ENCODE measurements at places on chromosomes 1 and 21.
A peak's percentile ranks its signal among the peaks of the same experiment; 100 is the strongest.

DNA sequence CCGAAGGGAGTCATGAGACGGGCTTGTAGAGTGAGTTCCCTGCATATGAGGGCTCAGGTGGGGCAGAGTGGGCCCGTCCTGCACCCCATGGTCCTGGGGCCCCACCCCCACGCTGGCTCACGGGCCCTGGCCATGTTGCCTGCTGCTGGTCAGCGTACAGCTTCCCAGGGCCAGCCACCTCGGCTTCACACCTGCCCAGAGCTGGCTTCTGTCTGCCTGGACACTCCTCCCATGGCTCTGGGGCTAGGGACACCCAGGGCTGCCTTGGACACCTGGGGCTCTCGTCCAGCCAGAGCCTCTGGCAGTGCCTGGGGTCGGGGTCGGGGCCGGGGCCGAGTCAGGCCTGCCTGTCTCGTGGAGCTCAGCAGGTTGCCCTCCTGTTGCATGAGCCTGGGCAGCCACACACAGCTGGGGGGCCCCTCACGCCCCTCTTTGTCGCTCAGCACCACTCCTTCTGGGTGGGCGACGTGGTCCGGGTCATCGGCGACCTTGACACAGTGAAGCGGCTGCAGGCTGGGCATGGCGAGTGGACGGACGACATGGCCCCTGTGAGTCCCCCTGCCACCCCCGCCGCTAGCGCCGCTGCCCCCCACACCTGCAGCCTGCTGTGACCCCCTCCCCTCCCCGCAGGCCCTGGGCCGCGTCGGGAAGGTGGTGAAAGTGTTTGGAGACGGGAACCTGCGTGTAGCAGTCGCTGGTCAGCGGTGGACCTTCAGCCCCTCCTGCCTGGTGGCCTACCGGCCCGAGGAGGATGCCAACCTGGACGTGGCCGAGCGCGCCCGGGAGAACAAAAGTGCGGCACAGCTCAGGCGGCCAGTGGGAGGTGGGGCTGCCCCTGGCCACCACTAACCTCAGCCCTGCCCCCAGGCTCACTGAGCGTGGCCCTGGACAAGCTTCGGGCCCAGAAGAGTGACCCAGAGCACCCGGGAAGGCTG lies 5.5 kb upstream of the MMP23B start:
- no peak for DNase-seq

GRCh38 chr1:15304708-15305467 lies 57.9 kb downstream of the FHAD1 start:
- DNase-seq = peak; percentile 51

GRCh38 chr1:116323491-116323890 lies 49.6 kb upstream of the ATP1A1 start:
- no peak for DNase-seq

- DNase-seq = no peak
Observed at GRCh38 chr1:94658221-94658620, 116.7 kb upstream of the F3 start.

DNA sequence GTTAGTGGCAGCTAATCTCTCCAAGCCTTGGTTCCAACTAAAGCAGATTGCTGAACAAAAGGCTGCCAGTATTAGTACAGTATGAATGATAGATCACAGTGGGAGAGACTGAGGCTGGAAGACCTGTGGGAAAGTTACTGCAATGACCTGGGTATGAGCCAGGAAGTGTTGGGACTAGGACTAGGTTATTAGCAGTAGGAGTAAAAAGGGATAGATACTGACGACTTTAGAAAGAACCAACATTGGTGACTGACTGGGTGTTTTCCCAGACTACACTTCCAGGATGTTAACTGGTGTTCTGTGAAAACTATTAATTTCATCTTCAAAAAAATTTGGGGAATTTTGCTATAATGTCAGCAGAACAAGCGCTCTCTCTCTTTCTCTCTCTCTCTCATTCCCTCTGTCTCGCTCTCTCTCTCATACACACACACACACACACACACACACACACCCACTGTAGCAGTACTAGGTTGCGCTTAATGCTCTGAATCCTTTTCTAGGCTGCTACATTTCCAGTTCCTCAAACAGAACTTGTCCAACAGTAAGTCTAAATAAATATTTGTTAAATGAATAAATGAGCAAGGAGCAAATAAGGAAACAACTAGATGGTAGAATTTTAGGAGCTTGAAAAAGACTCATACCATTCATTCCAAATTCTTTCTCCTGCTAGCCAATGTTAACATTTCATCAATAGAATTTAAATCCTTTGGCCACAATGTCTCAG lies 47.6 kb upstream of the RGS8 start:
- DNase-seq = no peak

GRCh38 chr1:115337633-115338456 lies at the start of gene NGF:
Gene NGF, minus strand, starts transcription at chr1:115338249. Its CDS starts 51,454 bp downstream, at chr1:115286795.
- DNase-seq = no peak

GRCh38 chr21:37193006-37193405 lies 74.1 kb downstream of the VPS26C start:
- no peak for DNase-seq

DNA sequence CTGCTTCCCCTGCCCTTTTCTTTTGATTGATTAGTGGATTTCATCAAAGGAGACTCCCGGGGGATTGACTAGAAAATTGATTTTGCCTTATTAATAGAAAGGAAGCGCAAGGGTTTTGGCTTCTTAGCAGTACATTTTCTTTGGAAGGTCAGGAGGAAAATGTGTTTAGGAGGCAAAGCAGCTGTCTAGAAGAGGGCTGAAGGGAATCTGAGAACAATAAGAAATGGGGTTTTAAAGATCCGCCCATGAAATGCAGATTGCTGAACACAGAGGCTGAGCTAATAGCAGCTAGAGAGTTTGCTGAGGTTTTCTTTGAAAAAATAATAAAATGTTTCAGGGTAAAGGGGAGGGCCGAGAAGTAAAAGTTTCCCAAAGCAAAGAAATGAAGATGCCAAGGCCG lies 4.9 kb downstream of the SERTAD4 start:
- DNase-seq = no peak

DNA sequence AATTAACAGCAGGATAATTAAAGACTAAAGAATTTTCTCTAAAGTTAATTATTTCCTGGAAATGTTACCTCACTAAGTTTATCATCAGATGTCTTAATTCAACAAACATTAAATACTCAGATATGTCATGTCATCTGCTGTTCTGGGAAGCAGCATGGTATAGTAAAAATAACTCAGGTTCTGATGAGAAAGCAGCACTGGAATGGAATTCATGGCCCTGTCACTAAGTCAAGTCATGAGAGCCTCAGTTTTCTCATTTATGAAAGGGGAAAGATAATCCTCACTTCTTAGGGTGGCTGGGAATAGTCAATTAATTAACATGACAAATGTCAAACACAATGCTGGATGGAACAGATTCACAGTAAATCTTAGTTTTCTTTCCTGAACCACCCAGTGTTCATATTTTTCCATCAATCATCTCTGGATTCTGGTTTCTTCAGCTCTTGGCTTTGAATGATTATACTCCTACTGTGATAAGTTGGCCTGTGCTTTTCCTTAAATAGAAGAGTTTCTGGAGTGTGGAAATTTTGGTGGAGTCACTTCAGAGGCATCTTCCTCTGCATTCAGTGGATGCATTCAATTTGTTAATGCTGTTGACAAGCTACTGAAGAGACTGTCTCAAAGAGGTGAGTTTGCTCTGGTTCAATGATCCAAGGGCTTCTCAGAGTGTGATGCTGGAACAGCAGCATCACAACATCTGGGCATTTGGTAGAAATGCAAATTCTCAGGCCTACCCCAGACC lies 319.4 kb downstream of the KCNH1 start:
- no peak for DNase-seq

- DNase-seq = no peak
Observed at GRCh38 chr1:239682046-239682445, 295.7 kb downstream of the CHRM3 start.

GRCh38 chr1:152374451-152374850 lies 14.6 kb upstream of the FLG2 start:
- no peak for DNase-seq

DNA sequence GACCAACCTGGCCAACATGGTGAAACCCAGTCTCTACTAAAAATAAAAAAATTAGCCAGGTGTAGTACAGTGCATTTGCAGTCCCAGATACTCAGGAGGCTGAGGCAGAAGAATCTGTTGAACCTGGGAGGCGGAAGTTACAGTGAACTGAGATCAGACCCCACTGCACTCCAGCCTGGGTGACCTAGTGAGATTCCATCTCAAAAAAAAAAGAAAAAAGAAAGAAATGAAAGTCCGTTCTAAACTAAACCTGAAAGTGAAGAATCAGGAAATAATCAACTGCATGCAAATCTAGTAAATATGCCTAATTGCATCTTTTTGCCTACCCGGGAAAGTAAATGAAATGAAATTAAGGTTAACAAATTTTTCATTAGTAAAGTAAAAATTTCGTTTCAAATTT lies 99.6 kb downstream of the ZZZ3 start:
- no peak for DNase-seq

DNA sequence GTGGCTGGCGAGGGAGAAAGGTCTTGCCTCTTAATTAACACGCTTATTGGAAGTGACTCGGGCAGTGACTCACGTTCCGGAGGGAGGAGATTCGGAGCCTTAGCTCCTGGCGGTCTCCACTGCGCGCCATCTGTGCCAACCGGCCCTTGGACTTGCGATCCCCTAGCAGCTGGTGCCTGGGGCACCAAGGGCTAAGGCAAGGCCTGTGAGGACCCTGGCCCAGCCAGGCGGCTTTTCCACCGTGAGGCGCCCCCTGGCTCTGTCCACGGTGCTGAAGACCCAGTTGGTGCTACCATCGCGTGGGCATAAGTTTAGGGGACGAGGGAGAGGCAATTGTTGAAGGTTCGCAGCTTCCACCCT lies 1.3 kb upstream of the SYT6 start:
- DNase-seq = no peak

DNA sequence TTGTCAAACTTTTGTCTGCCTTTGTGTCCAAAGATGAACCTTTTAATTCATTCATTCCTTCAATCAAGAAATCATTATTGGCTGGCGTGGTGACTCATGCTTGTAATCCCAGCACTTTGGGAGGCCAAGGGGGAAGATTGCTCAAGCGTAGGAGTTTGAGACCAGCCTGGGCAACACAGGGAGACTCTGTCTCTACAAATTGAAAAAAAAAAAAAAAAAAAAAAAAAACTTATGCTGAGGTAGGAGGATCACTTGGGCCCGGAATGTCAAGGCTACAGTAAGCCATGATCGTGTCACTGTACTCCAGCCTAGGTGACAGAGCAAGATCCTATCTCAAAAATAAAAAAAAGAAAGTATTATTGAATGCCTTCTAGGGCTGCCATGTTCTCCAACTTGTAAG lies 51.3 kb upstream of the CXADR start:
- no peak for DNase-seq

DNA sequence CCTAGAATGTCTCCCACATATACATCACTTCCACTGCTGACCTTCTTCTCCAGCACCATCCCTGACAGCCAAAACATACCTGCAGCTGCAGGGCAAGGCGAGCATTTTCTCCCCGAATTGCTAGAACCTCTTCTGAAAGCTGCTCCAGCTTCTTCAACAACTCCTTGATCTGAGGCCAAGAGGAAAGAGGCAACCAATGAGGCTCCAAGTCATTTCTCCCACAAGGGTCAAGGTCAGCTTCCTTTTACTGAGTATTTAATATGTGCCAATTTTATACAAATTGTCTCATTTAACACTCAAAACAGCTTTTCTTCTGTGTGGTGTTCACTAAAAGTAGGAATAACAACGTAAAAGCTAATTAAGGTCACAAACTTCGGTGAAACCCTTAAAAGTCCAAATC lies 9.4 kb upstream of the PIAS3 start:
- DNase-seq = no peak

GRCh38 chr1:190367200-190367599 lies 110.5 kb downstream of the BRINP3 start:
- no peak for DNase-seq

DNA sequence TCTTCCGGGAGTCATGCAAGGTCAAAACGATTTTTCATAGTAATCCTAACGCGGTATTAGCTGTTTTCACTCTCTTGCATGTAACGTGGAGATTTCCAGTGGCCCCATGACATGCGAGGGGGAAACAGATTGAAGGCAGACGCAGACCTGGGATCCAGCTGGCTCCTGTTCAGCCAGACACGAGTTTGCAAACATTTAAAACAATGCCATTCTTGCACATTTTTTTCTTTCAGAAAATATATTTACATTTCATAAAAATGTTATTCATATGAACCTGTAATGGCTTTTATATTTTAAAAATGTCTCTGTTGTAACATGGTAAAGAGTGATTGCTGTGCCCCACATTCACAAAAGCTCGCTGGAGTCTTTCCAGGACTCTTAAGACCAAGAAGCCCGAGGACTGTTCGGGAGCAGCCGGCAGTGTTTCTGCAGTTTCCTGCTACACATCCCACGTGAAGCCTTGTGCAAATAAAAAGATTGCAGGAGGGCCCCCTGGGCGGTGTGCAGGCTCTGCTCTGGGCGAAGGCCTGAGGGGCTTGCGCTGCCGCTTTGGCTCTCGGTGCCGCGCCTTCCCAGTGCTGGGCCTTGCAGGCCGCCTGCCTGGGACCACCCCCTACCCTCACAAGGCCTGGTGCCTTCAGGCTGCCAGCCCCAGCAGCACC lies 184.9 kb downstream of the DYRK1A start:
- DNase-seq = no peak

- DNase-seq = no peak
Observed at GRCh38 chr1:62823556-62823955, 39.6 kb downstream of the ATG4C start.

GRCh38 chr1:66489972-66490601 lies 43.9 kb upstream of the SGIP1 start:
- DNase-seq = no peak

DNA sequence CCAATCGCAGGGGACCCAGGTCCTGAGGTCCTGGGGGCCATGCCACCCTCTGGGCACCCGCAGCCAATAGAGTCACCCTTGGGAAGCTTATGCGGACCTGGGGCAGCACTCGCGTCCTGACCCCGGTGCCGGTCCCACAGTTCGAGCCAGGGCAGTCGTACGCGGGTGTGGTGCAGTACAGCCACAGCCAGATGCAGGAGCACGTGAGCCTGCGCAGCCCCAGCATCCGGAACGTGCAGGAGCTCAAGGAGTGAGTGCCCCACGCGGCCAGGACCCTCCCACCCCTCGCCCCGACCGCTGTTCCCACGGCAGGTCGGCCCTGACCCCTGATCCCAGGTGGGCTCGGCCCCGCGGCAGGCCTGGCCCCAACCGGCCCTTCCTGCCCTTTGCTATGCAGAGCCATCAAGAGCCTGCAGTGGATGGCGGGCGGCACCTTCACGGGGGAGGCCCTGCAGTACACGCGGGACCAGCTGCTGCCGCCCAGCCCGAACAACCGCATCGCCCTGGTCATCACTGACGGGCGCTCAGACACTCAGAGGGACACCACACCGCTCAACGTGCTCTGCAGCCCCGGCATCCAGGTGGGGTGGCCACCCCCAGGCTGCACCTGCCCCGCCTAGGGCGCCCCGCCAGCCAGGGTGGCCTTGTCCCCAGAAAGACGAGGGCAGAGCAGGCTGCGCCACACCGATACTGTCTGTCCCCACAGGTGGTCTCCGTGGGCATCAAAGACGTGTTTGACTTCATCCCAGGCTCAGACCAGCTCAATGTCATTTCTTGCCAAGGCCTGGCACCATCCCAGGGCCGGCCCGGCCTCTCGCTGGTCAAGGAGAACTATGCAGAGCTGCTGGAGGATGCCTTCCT lies 20.5 kb downstream of the COL6A1 start:
- DNase-seq = no peak

DNA sequence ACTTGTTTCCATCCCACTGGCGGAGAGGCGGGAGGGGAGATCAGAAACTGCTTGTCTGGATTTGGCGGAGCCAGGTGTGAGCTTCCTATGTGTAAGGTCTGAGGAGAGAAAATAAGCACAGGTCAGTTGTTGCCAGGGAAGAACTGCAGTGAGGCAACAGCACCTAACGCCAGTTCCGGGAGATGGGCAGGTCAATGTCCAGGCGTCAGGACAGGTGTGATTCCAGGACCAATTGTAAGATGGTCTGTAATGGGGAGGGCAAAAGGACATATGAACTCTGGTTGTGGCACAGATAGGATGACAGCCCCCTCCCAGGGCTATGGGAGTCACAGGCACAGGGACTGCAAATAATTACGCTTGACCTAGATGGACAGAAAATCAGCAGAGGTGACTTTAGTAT lies 9.6 kb upstream of the KCNE1 start:
- DNase-seq = no peak
